ENCODE measurements at places on chromosomes 7 and 10.

GRCh38 chr7:105096306-105096705 is 82.3 kb downstream of the KMT2E start:
- no peak for DNase-seq

GRCh38 chr7:128236924-128237586 is 4.0 kb upstream of the LEP start:
- DNase-seq: peak; percentile 66

DNA sequence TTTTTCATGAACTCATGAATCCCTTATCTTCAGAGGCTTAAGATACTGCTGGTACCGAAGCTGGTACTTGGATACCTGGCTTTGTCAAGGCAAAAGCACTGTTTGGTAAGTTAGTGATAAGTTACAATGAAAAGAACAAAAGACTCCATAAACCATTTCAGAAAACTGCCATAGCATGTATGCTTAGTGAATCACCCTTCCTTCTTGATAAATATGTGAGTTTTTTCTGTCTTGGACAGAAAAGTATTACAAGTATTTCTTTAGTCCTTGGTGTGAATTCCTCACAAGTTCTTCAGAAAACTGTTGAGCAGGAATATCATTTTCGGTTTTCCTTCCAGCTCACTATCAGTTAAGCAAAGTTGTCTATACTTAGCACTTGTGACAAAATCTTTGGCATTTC is 25.6 kb downstream of the PUS7 start:
- peak; percentile 23 for DNase-seq

DNA sequence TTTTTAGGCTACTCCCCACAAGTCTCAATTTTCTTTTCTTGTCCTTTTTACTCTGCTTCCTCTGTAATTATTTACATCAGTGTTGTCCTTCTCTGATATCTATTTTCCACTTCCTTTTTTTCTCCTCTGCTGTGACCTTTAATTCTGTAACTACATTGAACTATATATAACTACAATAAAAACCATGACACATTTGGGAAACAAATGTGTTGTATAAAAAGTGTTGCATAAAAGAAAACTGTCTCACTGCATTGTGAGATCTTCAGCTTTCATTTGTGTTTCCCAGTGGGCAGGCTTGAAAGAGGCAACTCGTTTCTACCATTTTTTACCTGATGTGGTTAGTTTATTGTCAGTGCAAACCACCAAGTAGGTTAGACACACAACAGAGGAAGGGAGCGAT is 483.9 kb upstream of the NRP1 start:
- DNase-seq: no peak

- peak; percentile 93 for DNase-seq
Observed at GRCh38 chr10:94358480-94358879, 4.3 kb downstream of the NOC3L start.

- no peak for DNase-seq
Observed at GRCh38 chr7:70384024-70384423, 747.9 kb upstream of the GALNT17 start.

GRCh38 chr7:7720193-7720592 is 1.8 kb upstream of the RPA3 start:
- DNase-seq: no peak

DNA sequence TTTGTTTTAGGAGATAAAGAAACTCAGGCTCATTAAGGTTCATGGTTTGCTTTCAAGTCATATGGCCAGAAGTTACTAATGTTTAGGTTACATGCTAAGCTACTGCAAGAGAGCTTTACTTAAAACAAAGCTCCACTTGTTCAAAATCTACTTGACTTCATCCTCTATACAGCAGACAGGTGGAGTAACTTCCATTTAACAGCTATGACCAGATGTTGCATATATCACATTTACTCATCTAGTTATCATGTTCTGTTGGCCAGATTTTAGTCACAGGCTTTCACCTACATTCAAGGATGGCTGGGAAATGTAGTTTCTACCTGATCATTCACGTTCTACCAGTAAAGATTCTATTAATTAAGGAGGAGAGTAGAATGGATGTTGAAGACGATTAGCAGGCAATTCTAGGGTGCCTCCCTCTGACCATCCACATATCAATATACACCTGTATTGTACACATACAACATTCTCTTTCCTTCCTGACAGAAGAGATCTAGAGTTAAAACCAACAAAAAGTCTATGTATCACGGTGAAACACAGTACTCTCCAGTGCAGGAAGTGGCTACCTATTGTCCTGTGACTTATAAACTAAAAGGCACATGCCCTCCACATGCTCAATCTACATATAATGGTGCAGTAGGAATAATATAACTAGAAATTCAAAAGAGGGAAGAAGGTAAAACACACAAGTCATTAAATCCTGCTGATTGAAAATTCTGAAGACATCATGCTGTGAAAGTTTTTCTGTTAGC is 488.0 kb downstream of the MDFIC start:
- DNase-seq: no peak

DNA sequence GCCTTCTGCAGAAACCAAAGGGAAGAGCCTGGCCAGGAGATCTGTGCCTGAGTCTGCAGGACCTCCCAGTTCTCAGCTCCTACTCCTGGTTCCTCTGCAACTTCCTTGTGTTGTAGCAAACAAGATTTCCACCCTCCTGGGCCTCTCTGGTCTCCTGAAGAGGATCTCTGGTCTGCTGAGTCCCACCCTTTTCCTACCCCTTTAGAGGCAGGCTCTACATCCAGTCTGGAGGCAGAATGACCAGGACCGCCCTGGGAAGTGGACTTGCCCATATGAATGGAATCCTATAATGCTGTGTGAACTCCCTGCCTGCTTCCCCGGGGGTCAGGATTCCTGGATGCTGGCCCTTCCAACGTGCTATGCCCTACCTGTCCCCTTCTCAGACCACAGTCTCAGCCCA is 3.2 kb downstream of the DENND2A start:
- DNase-seq: no peak

- no peak for DNase-seq
Observed at GRCh38 chr7:154853063-154853726, 149.7 kb downstream of the PAXIP1 start.

GRCh38 chr7:44310221-44310848 is 15.1 kb downstream of the CAMK2B start:
- DNase-seq: no peak

Measured in fibroblast of villous mesenchyme (primary cell).